RWPE1 (cell line): ENCODE measurements at places on chromosomes 6 and 20.

DNA sequence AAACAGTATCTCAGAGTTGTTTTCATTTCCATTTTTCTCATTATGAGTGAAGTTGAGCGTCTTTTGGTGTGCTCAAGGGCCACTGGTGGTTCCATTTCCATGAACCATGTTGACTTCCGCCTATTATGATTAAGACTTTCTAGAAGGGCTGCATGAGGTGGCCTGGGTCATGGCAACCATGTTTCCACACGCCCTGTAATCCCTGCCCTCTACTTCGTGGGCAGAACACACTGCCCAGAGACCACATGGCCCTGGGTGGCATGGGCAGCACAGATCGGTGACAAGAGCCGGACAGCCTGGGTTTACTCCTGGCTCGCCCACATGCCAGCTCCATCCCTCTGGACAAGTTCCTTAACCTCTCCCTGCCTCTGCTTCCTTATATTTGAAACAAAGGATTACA is 14.8 kb downstream of the PRPH2 start:
- no peak for DNase-seq

DNA sequence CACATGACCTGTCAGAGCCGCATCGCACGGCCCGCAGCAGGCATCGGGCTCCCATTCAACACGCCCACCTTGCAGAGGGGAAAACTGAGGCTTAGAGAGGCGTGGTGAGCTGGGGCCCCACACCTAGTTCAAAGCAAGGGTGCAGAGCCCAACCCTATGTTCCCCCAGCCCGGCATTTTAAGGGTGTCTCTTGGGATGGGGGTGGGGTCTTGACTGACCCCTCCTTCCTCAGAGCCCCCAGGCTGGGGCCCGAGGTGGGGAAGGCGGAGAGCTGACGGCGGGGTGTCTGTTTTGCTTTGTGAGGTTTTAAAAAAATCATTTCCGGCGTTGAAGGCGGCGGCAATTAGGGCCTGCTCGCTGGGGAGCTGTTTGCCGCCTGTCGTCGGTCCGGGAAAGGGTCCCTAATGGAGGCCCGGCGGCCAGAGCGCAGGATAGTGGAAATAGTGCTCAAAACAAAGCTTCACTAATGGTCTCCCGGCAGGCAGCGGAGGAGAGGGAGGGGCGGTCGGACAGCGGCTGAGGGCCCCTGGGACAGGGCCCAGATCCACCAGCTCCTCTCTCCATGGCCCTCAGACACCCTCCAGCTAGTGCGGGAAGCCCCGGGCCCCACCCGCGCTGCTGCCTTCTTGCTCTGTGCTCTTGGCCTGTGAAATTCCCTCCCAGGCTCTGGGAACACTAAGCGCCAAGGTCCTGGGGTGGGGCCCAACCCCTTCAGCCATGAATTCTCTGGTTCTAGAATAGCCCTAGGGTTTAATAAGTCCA is 11.9 kb downstream of the VSTM2L start:
- no peak for DNase-seq

GRCh38 chr6:133555685-133556084 is 314.5 kb downstream of the EYA4 start:
- DNase-seq = no peak

DNA sequence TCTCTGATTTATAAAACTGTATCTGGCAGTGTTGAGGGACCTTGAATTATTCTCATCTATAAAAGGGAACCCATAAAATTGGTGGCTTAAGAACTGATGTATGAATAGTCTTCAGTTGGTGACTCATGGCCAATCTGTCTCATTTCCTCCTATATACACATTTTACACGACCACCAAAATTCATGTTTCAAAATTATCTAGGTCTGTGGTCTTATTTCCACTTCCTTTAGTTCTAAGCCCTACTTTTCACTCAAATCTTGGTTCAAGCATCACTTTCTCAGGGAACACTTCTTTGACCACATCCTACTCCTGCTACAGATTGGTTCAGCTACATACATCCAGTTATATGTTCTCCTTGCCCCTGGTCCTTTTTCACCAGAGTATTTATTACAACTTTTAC is 18.6 kb upstream of the ENPP1 start:
- no peak for DNase-seq

- DNase-seq = no peak
These were observed 38.5 kb upstream of the CDH22 start for GRCh38 chr20:46346770-46347169.

GRCh38 chr6:33343953-33344611 is 26.5 kb upstream of the ZBTB22 start:
- no peak for DNase-seq

- no peak for DNase-seq
These were observed 114.7 kb downstream of the EDN3 start for GRCh38 chr20:59414936-59415623.

DNA sequence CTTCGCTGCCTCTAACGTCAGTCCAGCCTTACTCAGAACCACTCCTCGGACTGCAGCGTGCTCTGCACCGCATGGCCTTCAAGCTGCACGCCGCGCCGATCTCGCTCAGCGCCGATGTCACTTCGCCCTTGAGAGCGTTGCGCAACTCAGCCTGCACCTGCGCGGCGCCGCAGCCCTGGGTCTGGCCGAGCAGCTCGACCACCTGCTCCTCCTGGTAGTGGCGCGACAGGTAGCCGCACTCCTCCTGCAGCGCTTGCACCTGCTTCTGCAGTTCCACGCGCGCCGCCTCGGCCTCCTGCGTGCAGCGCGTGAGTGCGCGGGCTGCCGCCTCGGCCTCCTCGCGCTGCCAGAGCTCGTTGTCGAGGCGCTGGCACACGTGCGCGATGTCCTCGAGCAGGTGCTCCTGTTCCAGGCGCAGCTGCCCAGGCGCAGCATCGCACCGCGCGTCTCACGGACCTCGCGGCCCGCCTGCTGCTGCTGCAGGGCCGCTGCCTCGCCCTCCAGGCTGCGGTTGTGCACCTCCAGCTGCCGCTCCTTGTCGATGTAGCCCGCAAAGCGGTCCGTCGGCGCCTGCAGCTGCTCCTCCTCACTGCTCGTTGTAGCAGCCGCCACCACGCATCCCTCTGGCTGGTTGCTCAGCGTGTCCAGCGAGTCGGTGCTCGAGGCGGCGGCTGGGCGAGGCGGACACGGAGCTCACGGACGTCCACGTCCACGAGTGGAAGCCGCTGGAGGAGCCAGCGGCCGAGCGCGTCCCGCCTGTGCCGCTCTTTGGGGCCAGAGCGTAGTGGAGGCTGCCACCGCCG is 380.6 kb upstream of the CHD6 start:
- DNase-seq = no peak

- DNase-seq = no peak
These were observed 84.9 kb downstream of the ANKRD60 start for GRCh38 chr20:58143531-58143930.

DNA sequence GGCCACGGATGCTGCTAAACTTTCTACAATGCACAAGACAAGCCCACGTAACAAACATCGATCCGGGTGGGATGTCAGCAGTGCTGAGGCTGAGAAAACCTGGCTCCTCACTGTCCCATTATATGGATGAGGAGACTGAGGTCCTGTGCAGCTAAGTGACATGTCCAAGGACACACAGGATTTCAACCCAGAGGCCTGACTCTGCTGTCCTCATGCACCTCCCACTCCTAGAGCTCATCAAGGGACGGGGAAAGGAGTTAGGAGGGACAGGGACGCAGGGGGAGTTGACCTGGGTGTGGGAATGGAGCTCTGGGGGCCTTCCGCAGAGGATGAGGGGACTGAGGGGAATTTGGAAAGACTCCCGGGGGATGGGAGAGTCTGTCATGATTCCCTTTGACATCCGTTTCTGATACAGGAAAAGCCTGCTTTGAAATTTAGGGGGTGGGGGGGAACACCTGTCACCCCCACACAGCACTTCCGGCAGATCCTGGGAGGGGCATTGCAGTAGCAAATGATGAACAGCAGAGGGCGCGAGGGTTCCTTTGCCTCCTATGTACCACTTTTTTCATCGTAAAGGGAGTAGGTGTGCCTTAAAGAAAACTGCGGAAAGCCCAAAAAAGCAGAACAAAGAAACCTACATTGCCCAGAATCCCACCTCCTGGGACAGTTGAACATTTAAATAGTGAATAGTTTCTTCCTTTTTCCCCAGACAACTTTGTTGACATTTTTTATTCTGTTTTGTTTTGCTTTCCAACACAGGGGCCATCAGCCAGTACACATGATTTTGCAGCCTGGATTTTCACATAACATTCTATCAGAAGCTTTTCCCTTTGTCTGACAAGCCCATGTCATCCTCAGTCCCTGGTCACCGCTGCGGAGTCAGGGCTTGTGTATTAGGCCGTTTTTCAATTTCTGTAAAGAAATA is 48.6 kb downstream of the SLC2A10 start:
- peak; percentile 87 for DNase-seq

GRCh38 chr6:1016329-1017302 is 295.3 kb upstream of the FOXQ1 start:
- no peak for DNase-seq

DNA sequence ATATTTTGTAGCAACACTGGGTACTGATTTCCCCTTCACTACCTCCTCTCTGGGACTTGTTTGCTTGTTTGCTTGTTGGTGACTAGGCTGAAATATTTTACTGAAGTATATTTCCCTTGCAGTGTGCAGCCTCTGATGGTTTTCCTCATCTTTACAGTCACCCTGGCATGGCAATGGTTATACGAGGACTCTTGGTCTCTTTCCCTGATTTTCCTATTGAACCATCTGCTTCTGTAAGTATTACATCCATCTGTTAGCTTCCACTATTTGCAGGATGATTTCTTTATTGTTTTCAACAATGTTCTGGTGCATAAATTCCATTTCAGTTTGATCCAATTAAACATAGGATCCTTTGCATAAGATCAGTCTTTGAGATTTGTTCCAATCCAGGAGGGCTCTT is 465.1 kb downstream of the MEI4 start:
- no peak for DNase-seq

- DNase-seq = no peak
These were observed 71.5 kb downstream of the HFE start for GRCh38 chr6:26158581-26159356.

GRCh38 chr20:50915424-50915823 is 15.8 kb downstream of the ADNP start:
- no peak for DNase-seq

- no peak for DNase-seq
These were observed 20.2 kb downstream of the TOX2 start for GRCh38 chr20:43934833-43935232.

DNA sequence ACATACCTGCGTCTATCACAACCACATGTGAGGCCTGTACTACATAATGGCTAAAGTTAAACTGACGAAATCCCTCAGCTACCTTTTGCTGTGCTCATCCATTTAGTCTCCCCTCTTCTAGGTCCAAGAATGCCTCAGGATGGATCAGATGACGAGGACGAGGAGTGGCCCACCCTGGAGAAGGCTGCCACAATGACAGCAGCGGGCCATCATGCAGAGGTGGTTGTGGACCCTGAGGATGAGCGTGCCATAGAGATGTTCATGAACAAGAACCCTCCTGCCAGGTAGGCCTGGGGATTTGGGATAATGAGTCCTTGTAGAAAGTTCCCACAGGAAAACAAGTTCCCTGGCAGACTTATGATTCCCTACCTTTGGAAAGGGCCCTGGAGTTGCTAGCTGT is 6.0 kb downstream of the BYSL start:
- no peak for DNase-seq

DNA sequence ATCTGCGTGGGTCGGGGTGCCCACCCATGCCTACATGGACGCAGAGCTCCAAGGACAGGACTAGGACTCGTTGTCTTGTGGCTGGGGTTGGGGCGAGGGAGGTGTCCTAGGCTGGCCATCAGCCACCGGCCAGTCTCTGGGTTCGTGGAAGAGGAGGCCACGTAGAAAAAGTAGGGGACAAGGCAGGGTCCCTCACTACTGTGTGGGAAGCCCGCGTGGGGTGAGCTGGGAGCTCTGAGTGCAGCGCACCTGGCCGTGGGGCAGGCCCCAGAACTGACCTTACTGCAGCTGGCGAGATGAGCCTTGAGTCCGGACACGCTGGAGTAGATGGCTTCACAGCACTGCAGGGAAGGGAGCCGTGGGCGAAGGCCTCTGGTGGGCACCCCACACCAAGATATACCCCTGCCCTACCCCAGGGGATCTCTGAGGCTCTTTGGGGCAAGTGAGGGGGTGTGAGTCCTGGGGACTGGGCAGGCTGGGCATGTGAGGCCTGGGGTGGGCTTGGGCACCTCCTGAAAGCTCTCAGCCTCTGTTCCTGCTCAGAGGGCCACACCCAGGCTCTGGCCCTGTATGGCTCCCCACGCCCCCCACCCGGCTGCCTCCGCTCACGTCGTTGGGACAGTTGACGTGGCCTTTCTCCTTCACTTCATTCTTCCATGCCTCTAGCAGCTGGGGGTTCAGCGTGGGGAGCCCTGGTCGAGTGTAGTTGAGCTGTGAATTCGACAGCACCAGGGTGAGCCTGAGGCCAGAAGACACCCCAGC is 5.6 kb upstream of the UCKL1 start:
- no peak for DNase-seq

- no peak for DNase-seq
These were observed 148.3 kb upstream of the STXBP5 start for GRCh38 chr6:147055821-147056392.

- DNase-seq = no peak
These were observed 99.9 kb upstream of the RIN2 start for GRCh38 chr20:19658137-19658536.

- no peak for DNase-seq
These were observed 61.5 kb downstream of the OGFRL1 start for GRCh38 chr6:71349976-71350615.

- no peak for DNase-seq
These were observed 221.9 kb downstream of the WDR27 start for GRCh38 chr6:169479783-169480495.

GRCh38 chr6:36019167-36019566 is 5.3 kb downstream of the SLC26A8 start:
- DNase-seq = no peak

DNA sequence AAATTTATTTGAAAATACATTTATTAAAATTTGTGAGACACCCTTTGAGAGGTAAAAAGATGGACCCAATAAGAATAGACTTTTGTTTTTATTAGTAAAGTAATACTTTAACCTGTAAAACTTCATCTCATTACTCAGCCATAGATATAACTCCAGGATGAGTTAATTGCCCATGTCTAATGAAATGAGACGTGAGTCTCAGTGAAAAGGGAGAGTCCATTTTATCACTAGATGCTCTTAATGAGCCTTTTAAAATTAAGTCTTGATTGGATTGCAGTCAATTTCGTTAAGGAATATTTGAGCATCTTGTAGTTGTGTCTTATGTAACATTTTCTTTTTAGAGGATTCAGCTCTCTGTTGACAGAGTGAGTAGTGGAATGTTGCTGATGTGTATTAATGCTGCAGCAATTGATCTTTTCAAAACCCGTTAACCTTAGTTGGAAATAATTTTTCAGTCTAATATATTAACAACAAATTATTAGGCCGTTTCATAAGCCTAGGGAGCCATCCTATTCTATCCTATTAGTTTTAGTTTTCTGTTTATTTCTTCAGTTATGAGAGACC is 77.3 kb downstream of the QKI start:
- DNase-seq = no peak
